ENCODE measurements at places on chromosomes 3 and 15. TPM values are rescaled to one million over a fixed set of nuclear protein-coding genes. Genes with fewer than 3 reads are reported as not detected.

CKMT1B gene
- total RNA-seq = 2.2 TPM

RCN2 gene
- total RNA-seq = 65.9 TPM

PTX3 gene
- 1.0 TPM for total RNA-seq

CLPX gene
- 63.1 TPM for total RNA-seq

VGLL3 gene
- total RNA-seq = 4.4 TPM

CORO2B gene
- 3.5 TPM for total RNA-seq
